Left cardiac atrium (tissue), 4 donors: ENCODE measurements at places on chromosomes 12 and 14.

DNA sequence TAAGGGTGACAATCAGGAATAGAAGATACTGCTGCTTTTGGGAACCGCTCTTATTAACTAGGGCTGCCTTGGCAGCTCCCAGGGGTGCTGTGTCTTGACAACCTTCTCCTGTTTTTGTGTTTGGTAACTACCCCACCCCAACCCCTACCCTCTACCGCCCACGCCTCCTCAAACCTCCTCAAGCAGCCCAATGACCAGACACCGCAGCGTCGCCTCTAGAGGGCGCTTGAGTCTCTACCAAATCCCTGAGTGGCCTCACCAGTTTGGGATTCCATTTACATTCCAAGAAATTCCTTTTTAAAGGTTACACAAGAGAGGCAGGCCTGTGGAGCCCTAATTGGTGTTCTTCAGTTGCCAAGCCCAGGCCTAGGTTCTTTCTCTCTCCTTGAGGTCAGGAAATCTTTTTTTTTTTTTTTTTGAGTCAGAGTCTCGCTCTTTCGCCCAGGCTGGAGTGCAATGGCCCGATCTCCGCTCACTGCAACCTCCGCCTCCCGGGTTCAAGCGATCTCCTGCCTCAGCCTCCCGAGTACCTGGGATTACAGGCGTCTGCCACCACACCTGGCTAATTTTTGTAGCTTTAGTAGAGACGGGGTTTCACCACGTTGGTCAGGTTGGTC lies 72.4 kb upstream of the USP44 start:
- DNase-seq, result peak; percentile 69

- DNase-seq, result no peak
Observed at GRCh38 chr12:46400406-46400805, 27.8 kb upstream of the SLC38A2 start.

DNA sequence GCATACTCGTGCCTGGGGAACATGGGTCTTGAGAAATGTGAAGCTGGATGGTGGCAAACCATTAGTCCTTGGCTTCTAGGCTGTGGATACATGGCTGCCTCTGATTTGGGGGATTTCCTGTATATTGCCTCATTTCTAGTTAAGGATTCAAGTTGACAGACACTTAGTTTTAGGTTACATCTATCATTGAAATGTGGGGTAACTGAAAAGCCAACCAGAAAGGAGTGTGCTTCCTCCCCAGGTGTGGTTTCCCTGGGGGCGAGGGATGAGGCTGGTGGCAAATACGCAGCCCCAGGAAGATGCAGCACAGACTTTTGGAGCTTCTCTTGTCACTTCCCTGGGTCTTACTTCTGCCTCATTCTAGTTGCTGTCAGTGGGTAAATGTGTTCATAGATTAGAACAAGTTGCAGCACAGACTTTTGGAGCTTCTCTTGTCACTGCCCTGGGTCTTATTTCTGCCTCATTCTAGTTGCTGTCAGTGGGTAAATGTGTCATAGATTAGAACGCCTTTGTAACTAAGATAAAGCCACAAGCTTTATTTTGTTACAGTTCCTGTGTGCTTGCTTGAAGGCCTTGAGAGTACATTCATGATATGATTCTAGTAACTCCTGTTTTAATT lies 85.1 kb downstream of the BORCS5 start:
- no peak for DNase-seq

- no peak for DNase-seq
Observed at GRCh38 chr12:12563290-12563928, 746 bp upstream of the DUSP16 start.

DNA sequence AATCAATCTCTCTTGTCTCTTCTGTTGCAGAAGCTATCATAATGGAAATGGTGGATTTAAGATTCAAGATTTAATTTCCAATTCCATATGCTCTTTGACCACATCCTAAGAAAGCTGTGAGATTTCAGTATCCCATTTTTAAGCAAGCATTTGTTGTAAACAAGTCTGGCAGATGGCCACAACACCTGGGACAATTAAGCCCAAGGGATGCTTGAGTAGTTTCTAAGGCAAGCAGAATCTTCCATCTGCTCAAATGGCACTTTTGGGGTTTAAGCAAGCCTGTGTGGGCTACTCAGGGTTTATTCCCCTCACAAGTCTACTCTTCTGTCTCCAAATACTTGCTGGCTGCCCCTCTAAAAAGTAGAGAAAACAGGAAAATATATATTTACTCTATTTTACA lies 304.7 kb upstream of the SYT1 start:
- DNase-seq, result no peak

DNA sequence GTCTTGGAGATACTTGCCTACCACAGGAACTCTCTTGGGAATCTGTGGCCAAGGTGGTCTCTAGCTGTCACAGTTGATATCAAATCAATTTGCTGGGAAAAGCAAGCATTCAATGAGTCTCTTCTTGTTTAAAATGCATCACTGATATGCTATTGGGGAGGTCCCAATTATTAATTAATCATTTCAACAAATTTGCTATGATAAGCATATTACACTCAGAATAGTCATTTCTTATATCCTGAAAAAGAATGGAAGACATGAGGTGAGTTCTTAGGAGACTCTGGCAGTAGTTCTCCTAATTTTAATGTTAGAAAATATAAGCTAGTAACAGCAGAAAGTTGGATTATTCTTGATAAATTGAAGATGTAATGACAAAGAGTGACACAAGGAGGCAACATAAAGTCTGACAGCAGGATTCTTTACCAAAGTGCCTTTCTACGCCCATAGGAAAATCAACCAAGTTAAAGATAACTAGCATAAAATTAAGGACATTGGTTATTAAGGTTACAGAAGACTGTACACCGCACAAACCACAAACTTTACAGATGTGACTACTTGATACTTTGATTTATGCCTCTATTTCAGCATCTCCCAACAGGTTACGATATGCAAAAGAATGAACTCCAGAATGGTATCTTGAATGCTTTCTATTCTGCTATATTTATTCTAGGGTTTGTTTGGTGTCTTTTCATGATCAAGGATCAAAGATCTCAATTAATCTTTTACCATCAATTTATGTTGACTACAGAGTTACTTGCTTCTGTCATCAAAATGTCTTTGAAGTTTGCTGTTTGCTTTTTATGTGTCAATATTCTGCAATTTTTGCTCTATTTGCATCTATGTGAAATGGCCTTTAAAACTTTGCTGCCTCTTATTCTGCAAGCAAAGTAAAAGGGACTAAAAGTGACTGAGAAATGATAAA lies 349.6 kb upstream of the CLEC14A start:
- no peak for DNase-seq

GRCh38 chr14:89332031-89332430 lies 85.0 kb downstream of the FOXN3 start:
- no peak for DNase-seq

GRCh38 chr12:28343713-28344112 lies 153.5 kb downstream of the CCDC91 start:
- no peak for DNase-seq

DNA sequence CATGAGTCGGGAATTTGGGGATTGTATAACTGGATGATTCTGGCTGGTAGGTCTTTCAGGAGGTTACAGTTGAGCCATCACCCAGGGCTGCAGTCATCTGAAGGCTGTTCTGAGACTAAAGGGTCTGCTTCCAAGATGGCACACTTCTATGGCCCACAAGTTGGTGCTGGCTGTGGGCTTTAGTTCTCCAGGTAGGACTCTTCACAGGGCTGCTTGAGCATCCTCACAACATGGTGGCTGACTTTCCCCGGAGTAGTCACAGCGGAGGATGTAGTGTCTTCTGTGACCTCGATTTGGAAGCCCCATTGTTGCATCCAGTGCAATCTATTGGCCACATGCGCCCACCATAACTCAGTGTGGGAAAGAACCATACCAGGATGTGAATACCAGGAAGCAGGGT lies 14.4 kb downstream of the PHETA1 start:
- DNase-seq, result no peak

- no peak for DNase-seq
Observed at GRCh38 chr14:84323978-84324377, 1206.0 kb upstream of the FLRT2 start.

GRCh38 chr12:43098766-43099550 lies 453.0 kb downstream of the ADAMTS20 start:
- no peak for DNase-seq

GRCh38 chr14:100866666-100867630 lies 36.6 kb downstream of the RTL1 start:
- peak; percentile 5 for DNase-seq

DNA sequence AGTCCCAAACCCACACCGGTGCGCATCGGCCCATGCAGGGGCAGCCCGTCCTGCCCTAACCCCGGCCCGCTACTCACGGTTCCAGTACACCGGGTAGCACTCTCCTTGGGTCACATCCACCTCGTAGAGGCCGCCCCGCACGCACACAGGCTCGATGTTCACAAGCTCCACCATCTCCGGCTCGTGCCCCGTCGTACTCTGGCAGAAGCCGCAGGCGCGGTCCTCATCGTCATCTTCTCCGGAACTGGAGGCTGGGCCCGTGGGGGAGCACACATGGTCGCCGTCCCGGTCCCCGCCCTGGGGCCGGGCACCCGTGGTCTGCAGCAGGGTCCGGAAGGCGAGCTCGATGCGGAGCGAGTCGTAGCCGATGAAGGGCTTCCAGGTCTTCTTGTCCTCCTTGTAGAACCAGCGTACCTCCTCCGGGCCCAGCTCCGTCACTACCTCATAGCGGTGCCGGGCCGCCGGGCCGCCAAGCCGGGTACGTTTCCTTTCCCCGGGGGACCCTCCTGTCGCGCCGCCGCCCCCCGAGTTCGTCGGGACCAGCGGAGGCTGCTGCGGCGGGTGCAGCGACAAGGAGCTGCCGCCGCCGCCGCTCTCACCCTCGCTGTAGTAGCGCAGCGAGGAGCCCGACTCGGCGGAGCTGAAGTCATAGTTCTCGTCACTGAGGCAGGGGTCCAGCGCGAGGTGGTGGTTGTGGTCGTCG lies 788 bp downstream of the DDHD1 start:
- DNase-seq, result peak; percentile 74

DNA sequence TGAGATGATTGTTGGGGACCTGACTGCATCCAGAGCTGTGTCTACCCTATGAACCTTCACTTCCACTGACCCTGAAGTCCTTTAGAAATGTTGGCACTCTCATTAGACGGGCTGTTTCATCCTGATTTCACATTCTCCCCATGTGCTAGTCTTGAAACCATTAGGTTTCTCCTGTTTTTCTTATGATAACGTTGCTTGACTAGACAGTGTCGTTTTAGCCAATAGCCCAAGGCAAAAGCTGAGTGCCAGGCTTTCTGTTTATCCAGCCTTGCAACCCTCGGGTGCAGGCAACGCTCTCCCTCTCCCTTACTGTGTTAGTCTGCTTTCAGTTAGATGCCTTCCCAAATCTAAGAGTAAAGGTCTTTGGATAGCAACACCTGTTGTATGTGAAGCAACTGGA lies 30.1 kb downstream of the DACT1 start:
- no peak for DNase-seq

DNA sequence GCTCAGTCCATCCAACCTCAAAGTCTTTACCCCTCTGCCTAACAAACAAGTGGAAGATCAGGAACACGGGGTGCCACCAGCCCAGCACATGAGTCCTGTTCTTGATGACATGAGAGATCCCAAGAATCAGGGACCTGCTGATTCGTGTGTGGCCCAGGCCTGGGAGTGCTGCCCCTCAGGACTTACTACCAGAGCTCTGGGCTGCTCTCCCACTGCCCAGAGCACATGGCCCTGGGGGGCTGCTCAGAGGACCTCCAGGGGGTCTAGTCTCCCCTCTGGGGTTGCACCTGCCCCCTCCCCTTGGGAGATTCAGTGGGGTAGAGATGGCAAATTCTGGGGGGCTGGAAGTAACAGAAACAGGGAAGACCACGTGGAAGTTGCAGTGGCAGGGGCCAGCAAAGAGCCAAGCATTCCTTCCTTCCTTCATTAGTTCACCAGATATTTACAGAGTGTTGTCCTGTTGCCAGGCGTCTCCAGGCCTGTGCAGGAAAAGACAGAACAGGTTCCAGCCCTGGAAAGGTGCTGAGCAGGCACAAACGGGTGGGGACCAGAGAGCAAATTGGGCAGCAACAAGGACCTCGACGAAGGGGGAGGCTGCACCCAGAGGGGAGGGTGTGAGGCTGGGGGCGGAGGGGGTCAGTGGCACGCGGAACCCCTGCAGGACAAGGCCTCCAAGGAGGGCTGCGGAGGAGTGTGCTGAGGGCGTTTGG lies 45.1 kb upstream of the MEG3 start:
- no peak for DNase-seq

- no peak for DNase-seq
Observed at GRCh38 chr12:124688356-124688992, 121.1 kb upstream of the NCOR2 start.

- DNase-seq, result peak; percentile 34
Observed at GRCh38 chr12:5506821-5507231, 74.9 kb downstream of the NTF3 start.

- no peak for DNase-seq
Observed at GRCh38 chr12:30696103-30696408, 387 bp upstream of the IPO8 start.

DNA sequence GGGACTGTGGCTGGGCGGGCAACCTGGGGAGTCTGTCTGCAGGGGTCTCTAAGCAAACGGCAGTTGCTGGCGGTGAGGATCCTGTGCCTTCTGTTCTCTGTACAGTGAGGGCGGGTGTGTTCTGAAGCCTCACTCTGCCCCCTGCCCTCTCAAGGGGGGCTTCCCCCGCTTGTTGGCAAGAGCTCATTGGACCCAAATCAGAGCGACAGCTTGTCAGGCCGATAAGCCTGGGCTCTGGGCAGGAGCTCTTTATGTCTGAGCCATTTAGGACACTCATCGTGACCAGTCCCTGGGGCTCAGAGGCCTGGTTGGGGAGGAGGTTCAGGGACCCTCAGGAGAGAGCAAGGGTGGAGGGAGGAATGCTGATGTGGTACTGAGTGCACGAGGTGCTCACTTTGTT lies 136.0 kb downstream of the TSPAN9 start:
- DNase-seq, result peak; percentile 64

DNA sequence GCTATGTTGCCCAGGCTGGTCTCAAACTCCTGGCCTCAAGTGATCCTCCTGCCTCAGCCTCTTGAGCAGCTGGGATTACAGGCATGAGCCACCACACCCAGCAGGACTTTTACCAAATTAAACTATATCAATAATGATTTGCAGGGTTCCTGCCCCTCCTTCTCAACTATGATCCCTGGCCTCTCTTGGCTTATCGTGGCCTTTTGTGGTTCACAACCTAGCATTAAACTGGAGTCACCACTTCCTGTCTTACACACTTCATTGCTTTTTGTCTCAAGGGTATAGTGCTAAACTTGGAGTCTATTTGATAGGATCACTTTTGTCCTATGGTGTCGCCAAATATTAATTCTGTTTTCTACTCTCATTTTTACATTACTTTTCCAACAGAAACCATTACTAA lies 64.5 kb downstream of the SEC23A start:
- DNase-seq, result no peak
